ENCODE measurements at places on chromosomes 3 and 15. TPM values are rescaled to one million over a fixed set of nuclear protein-coding genes. Genes with fewer than 3 reads are reported as not detected.
A peak's percentile ranks its signal among the peaks of the same experiment; 100 is the strongest.

SQOR gene
- 98.6 TPM for total RNA-seq

PAQR9 gene
- not detected for total RNA-seq

DNA sequence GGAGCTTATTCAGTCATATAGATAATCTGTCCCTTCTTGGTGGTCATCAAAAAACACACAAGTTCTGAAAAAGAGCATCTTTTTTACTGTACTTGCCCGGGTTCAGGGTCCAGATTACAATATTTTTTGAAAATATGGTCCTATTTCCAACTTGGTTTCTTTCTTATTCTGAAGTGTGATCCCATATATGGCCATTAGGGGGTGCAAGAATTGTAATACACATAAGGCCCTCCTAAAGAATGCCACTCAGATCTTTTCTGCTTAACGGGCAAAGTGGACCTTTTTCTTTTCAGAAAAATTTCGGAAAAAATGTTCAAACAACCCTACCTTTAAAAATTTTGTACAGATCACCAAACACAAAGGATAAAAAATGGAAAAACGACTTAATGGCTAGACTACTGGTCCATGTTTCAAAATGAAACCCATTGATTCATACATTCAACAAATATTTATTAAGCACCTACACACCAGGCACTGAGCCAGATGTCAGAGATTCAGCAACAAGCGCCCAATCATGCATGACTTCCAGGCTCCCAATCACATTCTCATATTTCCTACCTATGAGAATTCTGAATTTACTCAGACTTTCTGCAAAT is 102.0 kb upstream of the MYRIP start:
- DNase-seq = peak; percentile 14

DNA sequence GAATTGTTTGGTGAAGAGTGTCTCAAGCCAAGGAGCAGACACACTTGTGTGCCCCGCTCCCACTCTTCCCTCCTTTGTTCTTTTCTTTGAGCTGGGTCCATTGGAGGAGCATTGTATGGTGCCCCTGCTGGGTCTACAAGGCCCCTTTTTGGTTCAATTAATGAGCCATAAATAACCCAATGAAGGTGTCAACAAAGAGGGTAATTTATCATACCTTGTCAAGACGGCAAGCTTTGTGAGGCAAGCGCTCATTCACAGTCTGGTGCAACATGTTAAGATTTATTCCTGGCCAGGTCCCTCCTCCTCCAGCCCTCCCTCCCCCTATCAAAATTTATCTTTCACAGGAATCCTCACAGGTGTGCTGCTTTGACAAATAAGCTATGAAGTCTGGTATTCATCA is 300.1 kb downstream of the RORA start:
- no peak for DNase-seq

DNA sequence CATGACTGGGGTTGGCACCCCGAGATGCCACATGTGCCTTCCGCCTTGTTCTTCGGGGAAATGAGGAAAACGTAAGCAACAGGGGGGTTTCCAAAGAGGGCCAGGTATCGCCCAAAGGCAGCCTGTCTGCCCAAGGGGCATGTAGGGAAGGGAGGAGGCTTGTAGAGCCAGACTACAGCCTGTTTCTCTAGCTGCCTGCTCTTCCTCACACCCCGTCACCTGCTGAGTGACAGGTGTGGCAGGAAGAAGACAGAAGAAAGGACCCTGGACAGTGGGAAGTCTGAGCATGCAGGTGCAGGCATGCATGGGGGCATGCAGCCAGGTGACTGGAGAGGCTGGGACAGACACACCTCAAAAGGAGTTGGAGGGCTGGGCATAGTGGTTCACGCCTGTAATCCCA is 9.8 kb downstream of the PLA2G4E start:
- DNase-seq = no peak

GRCh38 chr3:52315977-52316764 is at the start of gene DNAH1:
Gene DNAH1, plus strand, starts transcription at chr3:52316319. Its CDS starts 6,124 bp downstream, at chr3:52322443.
- DNase-seq = no peak

DNA sequence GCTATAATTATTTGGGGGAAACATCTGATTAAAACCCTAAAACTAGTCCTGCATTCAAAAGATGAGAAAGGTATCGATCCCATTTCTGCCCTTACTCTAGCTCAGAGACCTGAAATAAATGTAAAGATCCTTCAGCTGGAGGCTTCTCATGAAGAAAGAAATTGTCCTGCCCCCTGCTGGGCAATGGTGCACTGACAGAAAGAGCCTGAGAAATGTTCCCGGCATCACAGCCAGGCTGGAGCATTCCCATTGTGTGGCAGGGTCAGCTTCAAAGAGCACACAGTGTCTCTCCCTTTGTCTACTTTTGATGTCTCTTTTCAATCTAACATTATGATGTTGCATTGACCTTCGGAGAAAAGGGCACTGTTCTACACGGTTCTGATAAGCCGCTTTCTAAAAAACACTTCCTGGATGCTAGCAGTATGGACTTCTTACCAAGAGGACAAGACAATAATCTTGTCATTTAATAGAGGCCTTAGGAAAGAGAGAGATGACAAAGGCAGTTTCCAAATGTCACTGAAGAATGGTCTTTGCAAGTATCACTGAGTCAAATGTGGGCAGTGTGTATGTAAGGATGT is 287.5 kb downstream of the MAGI1 start:
- no peak for DNase-seq

- DNase-seq = no peak
Measured at GRCh38 chr3:57960174-57960505, 48.1 kb upstream of the FLNB start.

GRCh38 chr15:64747578-64747977 is 27.8 kb downstream of the RBPMS2 start:
- no peak for DNase-seq

LSMEM2 gene
- total RNA-seq = not detected

DZIP3 gene
- 13.8 TPM for total RNA-seq

DNA sequence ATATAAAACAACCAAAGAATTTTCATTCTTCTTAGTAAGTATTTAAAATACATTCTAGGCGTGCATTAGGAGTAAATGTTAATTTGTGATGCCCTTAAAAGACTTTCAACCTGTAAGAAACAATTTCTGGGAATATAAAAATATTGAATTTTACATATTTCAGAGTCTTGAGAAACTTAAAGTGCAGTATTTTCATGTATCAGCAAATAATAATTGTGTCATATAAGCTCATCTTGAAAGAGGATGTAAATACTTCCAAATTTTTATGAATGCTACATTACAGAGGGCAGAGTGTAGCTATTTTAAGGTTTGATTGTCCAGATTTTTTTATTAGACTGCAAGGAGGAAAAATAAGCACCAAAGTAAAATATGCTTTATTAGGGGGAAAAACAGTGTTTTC is 207.1 kb downstream of the VPS13C start:
- DNase-seq = no peak

DNA sequence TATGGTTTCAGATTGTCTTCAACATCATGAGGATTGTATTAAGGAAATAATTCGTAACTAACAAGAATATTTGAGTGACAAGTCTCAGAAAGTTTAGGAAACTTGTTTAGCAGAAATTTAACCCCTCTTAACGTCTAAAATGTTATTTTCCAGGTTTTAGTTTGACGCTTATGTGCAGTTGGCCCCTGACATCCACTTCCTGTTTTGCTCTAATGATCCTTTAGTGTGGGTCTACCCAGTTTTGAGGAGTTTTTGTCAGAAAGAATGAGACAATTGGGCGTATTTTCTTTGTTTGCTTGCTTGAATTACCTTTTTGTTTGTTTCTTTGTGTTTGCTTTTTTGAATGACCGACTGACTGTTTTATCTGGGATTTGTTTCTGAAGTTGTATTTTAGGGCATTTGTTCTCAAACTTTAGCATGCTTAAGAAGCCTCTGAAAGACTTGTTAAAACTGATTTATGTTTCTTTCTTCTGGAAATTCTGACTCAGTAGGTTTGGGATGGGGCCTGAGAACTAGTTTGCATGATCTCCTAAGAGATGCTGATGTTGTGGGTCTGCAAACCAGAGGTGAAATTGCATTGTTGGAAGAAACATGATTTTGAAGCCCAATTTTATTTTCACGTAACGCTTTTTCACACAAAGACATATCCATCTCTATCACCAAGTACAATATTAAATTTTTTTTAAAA is 20.6 kb downstream of the RBMS3 start:
- no peak for DNase-seq

DNA sequence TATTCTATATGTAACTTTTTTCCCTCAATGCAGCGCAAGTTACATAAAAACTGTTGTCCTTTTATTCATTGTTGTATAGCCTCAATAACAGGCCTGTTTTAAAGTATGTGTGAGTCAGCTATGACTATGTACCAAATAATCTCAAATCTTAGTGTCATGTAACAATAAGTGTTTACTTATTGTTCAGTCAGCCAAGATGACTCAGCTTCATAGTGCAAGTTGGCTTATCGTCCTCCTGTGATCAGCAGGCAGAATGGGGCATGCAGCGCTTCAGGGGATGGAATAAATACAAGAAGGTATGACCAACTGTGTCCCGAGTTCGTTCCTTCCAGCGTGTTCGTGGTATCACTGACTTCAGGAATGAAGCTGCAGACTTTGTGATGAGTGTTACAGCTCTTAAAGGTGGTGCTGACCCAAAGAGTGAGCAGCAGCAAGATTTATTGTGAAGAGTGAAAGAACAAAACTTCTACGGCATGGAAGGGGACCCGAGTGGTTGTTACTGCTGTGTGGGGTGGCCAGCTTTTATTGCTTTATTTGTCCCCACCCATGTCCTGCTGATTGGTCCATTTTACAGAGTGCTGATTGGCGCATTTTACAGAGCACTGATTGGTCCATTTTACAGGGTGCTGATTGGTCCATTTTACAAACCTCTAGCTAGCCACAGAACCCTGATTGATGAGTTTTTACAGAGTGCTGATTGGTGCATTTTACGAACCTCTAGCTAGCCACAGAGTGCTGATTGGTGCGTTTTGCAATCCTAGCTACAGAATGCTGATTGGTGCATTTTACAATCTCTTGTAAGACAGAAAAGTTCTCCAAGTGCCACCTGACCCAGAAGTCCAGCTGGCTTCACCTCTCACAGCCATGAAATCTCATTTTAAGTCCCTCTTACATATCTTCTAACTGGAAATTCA is 1016.0 kb downstream of the MCTP2 start:
- no peak for DNase-seq

GRCh38 chr3:46096336-46096735 is 69.1 kb upstream of the XCR1 start:
- no peak for DNase-seq

All from activated CD4-positive, alpha-beta T cell treated with anti-CD3 and anti-CD28 coated beads, Interleukin-2, amount 10 ng/mL, durations not matched to agents 7 days and 5 days (primary cell).